ENCODE measurements at places on chromosomes 4 and X. TPM values are rescaled to one million over a fixed set of nuclear protein-coding genes. Genes with fewer than 3 reads are reported as not detected.

Gene DAPP1
- total RNA-seq = 1.8 TPM

Gene BST1
- total RNA-seq = 3.0 TPM

Gene TMEM154
- 0.11 TPM for total RNA-seq

Gene EVC2
- total RNA-seq = 0.75 TPM

Gene COL4A5
- 11.3 TPM for total RNA-seq

Gene ARAP2
- 3.1 TPM for total RNA-seq

Gene UGT2B11
- 0.22 TPM for total RNA-seq

Gene HERC5
- 4.8 TPM for total RNA-seq

Gene ADH7
- total RNA-seq = not detected

Gene QDPR
- 79.4 TPM for total RNA-seq

Gene TACR3
- not detected for total RNA-seq

Gene HSFX2
- not detected for total RNA-seq

Gene TLR1
- total RNA-seq = 5.3 TPM

Gene HSFX3
- not detected for total RNA-seq

Gene STAP1
- not detected for total RNA-seq

Gene CYSLTR1
- total RNA-seq = 1.1 TPM

Gene PDZD4
- 3.4 TPM for total RNA-seq

Gene PARM1
- total RNA-seq = 72.9 TPM

Gene PPP2R2C
- total RNA-seq = 0.99 TPM

Gene MAGEE1
- 0.50 TPM for total RNA-seq

Gene TMEM255A
- total RNA-seq = 1.5 TPM

Gene PPP1R2C
- not detected for total RNA-seq

Gene AFF2
- 5.2 TPM for total RNA-seq

Gene DDX53
- total RNA-seq = not detected

Gene MAGEC3
- total RNA-seq = not detected

Gene PIR
- total RNA-seq = 14.0 TPM

Gene RTL3
- total RNA-seq = not detected

Gene WAS
- 9.7 TPM for total RNA-seq

Gene PDHA2
- not detected for total RNA-seq

Gene EPGN
- not detected for total RNA-seq

Gene PPBP
- not detected for total RNA-seq

Gene TMEM165
- total RNA-seq = 202 TPM

Gene PLAC8
- total RNA-seq = 2.9 TPM

Measured in adrenal gland (tissue), 19 donors.